ENCODE measurements at places on chromosomes 5 and 9.

DNA sequence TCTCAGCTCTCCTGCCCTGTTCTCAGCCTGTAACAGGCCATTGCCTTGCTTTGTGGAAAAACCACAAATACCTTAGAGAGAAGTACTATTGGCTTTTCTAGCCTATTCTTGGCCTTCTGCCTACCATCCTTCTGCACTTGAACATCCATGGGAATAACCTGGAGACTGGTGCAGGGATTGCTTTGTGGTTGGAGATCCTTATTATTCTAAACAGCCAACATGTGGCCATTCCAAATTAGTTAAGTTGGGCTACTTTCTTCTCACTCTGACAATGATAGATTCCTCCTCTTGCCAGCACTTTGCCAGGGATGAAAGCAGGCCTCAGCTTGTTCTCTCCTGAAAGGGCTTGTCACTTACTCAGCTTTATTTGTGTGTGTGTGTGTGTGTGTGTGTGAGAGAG is 240.4 kb downstream of the GLIS3 start:
- DNase-seq, result no peak

DNA sequence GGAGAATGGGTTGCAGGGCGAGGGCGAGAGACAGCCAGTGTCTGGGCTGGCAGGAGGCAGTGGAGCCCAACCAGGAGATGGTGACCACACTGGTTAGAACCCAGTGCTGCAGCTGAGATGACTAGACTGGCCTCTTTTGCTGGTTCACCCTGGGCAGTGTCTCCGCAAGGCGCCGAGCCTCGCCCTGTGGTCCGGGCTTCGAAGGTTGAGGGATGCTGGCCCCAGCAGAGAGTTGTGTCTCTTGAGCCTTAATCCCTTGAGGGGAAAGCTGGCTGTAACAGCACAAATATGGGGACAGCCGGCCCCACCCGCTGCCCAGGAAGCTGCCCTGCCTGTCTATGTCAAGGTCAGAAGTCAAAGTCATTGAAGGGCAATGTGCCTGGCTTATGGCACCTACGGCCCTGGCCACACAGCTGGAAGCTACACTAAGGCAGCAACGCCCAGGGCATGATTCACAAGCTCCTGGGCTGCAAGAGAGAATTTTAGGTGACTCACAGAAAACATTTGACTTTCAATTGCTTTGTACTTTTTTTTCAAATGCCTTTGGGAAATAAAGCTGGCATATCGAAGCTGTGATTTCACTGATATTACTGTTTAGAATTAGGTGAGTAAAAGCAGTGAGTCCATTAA is 33.3 kb downstream of the NKX2-5 start:
- DNase-seq, result no peak

GRCh38 chr5:139745800-139746690 is 49.6 kb upstream of the PSD2 start:
- no peak for DNase-seq

DNA sequence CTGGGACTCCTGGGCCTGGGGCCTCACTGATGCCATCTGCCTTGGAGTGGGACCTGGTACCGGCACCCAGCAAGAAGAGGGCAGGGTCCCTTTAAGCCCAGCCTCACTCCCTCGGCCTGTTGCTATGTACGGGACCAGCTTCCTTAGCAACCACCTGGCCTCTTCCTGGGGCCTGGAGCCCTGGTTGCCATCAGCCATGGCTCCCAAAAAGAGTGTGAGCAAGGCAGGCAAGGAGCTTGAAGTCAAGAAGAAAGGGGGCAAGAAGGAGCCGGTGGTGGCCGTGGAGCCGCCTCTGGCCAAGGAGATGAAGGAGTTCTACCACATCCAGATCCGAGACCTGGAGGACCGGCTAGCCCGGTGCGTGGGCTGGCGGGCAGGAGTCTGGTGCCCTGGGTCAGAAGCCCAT is at the start of gene CFAP157:
CFAP157 (plus strand) TSS at position 153 of the 406 bp plus-strand sequence; CDS start at position 197, 44 bp downstream.
- no peak for DNase-seq

GRCh38 chr5:86880785-86881492 is 263.2 kb downstream of the COX7C start:
- peak; percentile 3 for DNase-seq

DNA sequence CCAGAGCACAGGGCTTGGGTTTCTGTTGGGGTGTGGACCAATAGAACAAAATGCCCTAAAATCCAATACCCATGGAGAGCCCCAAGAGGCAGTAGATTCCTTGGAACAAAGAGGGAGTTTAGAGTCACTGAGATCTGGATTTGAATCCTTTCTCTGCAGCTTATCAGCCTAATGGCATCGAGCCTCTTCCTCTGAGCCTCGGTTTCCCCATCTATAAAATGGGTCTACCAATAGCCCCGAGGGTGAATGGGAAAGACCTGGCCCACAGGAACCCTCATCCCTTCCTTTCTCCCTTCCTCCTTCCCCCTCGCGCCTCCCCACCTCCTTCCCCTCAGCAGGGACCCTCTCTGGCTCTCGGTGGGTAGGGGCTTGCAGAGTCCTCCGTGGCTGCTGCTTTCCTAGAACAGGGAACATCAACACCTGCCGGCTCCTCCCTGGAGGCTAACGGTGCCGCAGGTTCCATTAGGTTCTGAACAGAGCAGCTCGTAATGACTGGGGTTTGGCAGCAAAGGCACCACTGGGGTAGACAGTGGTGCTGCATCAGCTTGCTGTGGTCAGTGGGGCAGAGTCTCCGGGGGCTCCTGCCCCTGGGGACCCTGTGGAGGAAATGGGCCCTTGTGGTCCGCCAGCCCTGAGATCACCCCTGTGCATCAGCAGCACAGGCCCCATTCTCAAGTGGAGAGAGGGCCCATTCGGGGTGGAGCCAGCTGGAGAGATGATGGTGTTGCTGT is 40.3 kb downstream of the NEK6 start:
- no peak for DNase-seq

DNA sequence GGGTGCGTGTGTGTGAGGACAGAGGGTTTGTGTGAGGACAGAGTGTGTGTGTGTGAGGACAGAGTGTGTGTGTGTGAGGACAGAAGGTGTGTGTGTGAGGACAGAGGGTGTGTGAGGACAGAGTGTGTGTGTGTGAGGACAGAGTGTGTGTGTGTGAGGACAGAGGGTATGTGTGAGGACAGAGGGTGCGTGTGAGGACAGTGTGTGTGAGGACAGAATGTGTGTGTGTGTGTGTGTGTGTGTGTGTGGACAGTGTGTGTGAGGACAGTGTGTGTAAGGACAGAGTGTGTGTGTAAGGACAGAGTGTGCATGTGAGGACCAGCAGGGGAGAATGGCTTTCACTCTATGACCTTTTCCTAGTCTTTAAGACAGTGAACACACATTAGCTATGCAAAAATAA is 63.1 kb upstream of the UBAC1 start:
- no peak for DNase-seq

GRCh38 chr9:107068581-107068980 is 205.6 kb downstream of the ZNF462 start:
- no peak for DNase-seq

GRCh38 chr5:102889033-102889432 is 133.9 kb downstream of the PAM start:
- no peak for DNase-seq

GRCh38 chr9:37239224-37239859 is 119.0 kb downstream of the ZCCHC7 start:
- DNase-seq, result no peak

DNA sequence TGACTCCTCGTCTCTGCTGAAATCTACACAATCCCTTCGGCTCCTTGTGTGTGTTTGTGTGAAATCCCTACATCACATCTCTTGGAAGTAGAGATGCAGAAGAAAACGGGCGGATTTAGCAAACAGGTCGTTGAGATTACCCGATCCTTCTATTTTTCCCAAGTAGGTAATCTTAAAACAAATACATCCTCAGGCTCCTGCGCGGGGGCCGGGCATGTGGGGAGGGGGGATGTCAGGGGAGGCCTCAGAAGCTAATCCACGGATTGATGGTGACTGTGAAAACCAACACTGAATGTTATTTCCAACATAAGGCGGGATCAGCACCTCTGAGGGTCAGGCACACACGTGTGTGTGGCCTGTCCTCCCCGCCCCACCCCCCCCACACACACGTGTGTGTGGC is 137.8 kb downstream of the ROR2 start:
- DNase-seq, result no peak

DNA sequence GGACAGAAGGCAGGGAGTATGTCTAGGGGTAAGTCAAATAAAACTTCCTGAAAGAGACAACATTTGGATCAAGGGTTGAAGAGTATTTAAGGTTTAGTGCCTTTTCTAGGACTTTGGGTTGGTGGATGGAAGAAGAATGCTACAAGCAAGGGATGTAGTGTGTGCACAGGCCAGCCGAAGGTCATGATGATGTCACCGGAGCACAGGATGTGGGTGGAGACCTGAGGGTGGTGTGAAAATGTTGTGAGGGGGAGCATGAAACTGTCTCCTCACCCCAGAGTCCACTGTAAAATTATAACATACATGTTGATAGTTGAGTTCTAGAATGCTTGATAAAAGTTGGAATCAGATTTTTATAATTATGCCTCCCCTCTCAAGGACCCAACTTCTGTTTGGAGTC is 553.3 kb upstream of the SGCD start:
- DNase-seq, result no peak

- DNase-seq, result no peak
Observed at GRCh38 chr5:14810928-14811572, 60.5 kb downstream of the ANKH start.

GRCh38 chr5:35152733-35153132 is 77.6 kb downstream of the PRLR start:
- no peak for DNase-seq

DNA sequence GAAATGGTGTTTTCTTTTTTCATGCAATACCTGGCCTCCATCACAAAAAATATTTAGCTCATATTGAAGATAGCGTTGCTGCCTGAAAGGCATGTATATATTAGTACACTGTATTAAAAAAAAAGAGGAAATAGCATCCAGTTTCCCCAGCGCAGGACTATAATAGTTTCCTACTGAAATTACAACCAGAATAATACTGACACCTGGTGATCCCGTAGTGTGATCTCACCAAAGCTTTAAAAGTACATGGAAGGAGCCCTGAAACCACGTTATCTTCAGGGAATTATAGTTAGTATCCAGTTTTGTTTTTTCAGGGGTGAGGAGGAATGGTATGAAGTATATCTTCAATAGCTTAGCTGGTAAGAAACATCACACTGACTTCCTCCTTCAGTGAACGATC is 264.9 kb downstream of the CD180 start:
- DNase-seq, result no peak

DNA sequence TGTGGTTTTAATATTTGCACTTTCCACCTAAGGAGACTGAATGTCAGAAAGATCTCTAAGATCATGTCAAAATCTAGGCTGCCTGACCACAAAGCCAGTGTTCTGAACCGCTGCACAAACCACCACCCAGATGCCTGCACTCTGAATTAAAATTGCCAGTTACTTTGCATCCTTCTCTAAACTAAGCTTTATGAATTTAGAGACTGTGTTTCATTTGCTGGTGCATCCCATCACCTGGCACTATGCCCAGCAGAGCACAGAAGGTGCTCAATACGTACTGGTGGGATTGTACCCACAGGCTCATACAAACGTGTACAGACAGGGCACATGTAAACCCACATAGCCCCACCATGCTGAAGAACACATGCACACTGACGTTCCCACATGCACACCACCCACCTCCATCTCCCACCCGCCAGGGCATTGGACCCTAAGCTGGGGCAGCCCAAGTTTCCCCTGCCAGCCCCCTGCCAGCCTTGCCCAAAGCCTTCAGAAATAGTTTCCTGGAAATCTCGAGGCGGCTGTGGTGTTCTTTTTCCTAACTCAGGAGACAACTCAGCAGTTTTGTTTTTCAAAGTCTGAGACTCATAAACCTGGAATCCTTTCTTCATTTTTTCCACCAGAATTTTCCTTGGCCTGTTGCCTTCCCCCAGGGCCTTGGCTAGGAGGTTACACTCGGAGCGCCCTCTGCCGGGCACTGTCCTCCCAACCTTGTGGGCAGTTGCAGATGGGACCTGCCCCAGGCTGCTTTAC is 9.6 kb upstream of the TRAF1 start:
- DNase-seq, result peak; percentile 83

GRCh38 chr5:174418809-174419539 is 305.4 kb upstream of the MSX2 start:
- DNase-seq, result no peak

- no peak for DNase-seq
Observed at GRCh38 chr5:176631383-176632200, 1.1 kb downstream of the EIF4E1B start.

- no peak for DNase-seq
Observed at GRCh38 chr5:60092671-60093422, 199.3 kb upstream of the PDE4D start.

GRCh38 chr9:13614060-13614459 is 334.6 kb upstream of the MPDZ start:
- no peak for DNase-seq

Data from stimulated activated CD8-positive, alpha-beta memory T cell treated with anti-CD3 and anti-CD28 coated beads, Interleukin-15, amount 100 ng/mL, for 24 hours (primary cell).